Amniotic stem cell (primary cell): ENCODE measurements at places on chromosomes 13 and 19.

- DNase-seq = no peak
Measured at GRCh38 chr13:26541041-26541440, 16.4 kb upstream of the WASF3 start.

- DNase-seq = no peak
Measured at GRCh38 chr13:98846521-98846920, 94.0 kb upstream of the SLC15A1 start.

- DNase-seq = peak; percentile 79
Measured at GRCh38 chr19:18416778-18417249, 2.4 kb upstream of the SSBP4 start.

DNA sequence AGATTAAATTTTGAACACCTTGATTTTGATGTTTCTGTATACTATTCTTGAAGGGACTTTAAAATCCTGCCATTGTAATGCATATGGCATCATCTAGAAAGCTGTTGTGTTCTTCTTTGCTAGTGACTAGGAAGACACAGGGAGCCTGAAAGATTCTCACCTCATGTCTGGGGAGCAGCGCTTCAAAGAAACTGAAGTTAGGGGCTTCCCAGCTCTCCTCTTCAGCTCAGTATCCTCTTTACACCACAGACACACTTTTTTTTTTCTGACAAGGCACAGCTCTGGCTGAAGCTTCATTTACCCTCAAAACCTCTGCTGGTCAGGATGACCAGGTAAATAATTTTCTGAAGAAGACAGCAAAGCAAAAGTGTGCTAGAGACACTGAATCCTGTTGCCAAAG lies 255.6 kb downstream of the ITGBL1 start:
- DNase-seq = no peak

DNA sequence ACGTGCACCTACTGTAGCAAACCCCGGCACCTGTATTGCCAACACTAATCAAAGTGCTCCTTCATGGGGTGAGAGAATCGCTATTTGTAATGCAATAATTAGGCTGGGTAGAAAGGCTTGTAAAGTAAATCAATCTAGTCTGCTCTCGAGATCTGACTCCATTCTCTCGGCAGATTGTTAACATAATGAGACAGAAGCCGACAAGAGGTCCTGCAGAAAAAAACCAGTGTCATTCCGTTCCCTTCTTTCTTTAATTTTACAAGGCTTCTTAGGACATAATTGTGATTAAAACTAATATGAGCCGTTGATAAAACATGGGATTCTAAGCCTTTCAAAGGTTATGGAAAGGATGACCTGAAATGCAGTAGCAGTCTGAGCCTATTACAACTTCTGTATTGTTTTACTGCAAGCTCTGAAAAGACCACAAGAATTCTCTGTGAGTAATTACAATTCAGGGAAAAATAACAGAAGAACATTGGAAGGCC lies 530.0 kb downstream of the PCDH9 start:
- no peak for DNase-seq

- no peak for DNase-seq
Measured at GRCh38 chr19:42389899-42390298, at the start of gene CNFN. TSS of gene CNFN (minus strand) at chr19:42390297. CDS start at chr19:42389037, 1,260 bp downstream.

DNA sequence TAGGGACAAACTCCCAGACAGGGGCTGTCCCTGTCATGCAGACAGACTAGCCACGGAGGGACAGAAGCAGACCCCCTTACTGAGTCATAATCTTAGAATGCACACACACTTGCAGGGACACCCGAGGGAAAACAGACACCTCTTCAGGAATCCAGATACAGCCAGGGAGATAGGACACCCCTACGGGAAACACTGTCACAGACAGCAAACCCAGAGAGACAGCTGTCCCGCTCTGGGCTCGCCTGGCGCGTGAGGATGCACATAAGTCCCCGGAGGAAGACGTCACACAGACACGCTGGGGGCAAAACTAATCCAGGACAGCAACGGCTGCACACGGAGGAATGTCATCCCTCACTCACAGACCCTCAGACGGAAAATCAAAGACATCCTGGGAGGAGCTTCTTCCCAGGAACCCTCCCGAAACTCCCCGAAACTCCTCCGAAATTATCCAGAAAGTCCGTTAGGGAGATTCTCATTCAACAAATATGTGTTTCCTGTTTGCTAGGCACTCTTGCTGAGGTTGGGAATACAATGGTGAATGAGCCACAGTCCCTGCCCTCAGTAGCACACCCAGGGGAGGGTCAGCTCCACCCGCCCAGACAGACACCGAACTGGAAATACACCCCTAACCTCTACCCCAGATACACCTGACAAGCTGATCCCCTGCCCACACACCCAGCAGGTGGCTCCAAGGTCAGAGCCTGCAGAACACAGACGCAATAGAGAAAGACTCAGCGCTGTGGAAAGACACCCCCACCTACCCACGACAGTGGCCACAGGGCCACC lies 15.2 kb upstream of the TOMM40 start:
- DNase-seq = no peak
